Ureter (tissue), 1 donor: ENCODE measurements at places on chromosomes 11 and 22. TPM values are rescaled to one million over a fixed set of nuclear protein-coding genes. Genes with fewer than 3 reads are reported as not detected.

- no peak for DNase-seq
Observed at GRCh38 chr11:8368194-8368593, 104.5 kb upstream of the LMO1 start.

DNA sequence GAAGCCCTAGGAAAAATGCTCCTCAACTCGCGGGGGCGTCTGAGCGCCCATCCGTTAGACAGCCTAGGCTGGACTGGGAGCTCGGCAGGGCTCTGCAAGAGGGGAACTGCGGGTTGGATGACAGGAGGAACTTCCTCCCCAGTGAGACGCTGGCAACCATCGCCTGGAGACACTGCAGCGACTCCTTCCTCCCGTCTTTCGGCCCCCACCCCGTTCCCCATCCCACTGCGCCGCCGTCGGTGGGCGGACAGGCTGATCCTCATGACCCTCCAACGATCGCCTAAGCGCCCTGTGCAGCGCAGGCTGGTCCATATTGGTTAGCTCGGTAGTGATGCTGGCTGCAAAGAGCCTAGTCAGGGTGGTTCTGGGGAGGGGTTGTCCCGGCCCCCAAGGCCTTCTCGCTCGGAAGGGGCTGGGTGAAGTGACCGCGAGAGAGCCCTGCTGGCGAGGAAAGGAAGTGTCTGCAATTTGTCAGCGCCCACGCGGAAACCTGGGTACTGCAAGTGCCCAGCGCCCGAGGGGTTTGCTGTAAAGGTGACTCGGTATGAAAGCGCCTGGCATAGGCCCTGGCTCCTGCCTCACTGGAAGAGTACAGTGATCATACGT is 638 bp downstream of the NRGN start:
- no peak for DNase-seq

DNA sequence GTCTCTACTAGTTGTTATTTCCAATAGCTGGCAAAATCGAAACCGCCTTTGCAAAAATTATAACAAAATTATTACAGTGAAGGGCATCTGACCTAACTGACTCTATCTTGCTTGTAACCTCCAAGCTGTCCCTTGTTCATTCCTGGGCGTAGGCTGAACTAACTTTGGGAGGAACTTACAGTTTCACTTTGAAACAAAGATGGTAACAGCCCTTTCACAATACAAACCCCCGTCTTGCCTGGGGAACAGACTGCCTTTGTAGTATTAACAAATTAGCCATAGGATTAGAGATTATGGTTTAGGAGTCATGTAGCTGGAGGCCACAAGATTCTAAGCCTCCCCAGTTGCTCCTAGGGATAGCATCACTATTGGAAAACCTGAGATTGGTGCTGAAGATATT is 131.6 kb upstream of the HSD17B12 start:
- no peak for DNase-seq

DNA sequence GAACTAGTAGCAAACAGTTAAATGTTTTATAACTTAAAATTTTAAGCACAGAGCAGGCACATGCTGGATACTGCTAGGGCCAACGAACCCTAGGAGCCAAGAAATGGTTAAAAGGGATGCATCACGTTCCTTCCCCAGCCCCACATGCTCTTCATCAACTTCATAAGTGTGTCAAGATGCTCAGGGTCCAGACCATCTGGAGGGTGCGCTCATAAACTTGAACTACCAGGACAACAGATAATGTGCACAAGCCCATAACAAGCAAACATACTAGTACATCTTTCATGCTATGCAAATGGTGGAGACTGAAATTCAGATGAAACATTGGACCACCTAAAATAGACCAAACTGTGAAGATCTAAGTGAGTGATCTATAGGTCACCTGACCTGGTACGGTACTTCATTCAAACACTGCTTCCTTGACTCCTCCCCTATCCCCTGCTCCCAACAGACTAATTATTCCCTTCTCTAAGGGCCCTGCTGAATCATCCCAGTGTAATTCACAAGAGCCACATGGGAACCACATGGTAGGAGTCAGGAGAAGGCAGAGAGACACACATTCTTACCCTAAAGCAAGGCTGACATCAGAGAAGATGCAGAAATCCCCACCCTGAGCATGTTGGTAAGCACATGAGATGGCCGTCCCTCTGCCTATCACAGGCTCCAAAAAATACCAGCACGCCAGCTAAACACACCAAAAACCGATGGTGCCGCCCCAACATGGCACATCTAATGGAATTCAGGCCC is 83.9 kb downstream of the ETS1 start:
- no peak for DNase-seq

- no peak for DNase-seq
Observed at GRCh38 chr11:2133241-2134021, 5.8 kb downstream of the IGF2 start.

DNA sequence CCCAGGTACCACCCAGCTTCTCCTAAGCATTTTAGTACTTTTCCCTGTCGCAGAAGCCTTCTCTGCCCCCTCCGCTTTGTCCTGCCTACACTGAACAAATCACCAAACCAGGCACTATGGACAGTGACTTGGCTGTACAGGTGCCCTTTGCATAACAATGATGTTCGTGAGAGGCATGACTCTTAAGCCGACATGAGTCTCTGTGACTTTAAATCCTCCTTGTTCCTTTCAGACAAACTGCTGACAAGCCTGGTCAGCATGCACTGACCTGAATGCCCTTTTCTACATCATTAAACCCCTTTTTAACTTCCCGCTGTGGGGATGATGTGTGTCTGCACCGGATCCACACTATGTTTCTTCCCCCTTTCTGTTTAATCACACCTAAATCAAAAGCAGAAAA is 16.6 kb downstream of the CAVIN3 start:
- DNase-seq = no peak

CDHR5 gene
- not detected for total RNA-seq

- DNase-seq = peak; percentile 52
Observed at GRCh38 chr22:44085743-44086270, 61.7 kb downstream of the PARVB start.

- DNase-seq = no peak
Observed at GRCh38 chr11:875769-876301, 33.2 kb downstream of the TSPAN4 start.

- no peak for DNase-seq
Observed at GRCh38 chr11:66509131-66509561, 1.3 kb upstream of the BBS1 start.

GRCh38 chr11:128195756-128196155 is 391.6 kb downstream of the ETS1 start:
- DNase-seq = no peak

DNA sequence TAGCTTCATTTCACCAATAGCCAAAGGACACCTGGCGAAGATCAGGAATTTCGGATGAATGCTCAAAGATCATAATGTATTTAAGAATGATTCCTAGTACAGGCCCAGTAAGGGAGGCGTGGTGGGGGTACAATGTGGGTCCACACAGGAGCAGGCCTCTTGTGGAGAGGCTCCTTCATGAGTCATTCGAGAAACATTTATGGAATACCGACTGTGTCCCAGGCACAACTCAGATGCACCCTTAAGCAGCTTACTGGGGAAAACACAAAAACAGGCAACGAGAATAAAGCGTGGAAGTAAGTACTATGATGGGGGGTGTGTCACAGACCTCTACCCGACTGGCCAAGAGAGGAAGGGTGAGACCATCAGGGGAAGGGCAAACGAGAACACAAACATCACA is 44.5 kb downstream of the SMCO4 start:
- no peak for DNase-seq

DNA sequence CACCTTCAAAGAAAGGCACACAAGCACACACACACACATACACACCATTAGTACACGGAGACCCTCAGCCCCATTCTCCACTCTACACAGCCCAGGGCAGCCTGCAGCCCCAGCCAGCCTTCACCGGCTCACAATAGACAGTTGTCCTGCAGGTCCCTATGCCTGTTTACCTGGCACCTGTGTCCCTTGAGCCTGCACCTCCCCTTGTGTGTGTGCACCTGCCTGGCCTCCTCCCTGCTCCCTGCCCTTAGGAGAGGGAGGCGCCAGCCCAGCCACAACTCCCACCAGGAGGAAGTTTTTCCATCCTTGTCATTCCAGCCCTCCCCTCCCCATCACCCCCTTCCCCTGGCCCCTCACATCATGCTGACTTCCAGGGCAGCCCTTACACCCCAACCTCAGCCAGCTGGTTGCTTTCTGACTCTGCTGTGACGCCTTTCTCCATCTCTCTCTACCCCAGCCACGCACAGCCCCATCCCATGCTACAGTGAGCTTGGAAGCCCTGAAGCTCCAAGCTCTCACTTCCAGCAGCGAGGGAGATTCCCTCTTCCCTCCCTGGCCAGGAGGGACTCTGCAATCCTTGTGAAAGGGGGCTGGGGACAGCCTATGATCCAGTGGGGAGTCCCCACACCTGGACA is 4.4 kb downstream of the AHNAK start:
- DNase-seq = no peak

RFPL1 gene
- not detected for total RNA-seq

- peak; percentile 76 for DNase-seq
Observed at GRCh38 chr22:46737976-46738646, at the start of gene CERK. TSS of gene CERK (minus strand) at chr22:46738252. CDS start at chr22:46738148, 104 bp downstream.

PAMR1 gene
- 14.7 TPM for total RNA-seq

GRCh38 chr22:50437511-50438304 is 37.1 kb downstream of the SBF1 start:
- DNase-seq = no peak

GRCh38 chr22:36343070-36343719 is 44.6 kb downstream of the MYH9 start:
- no peak for DNase-seq

- DNase-seq = no peak
Observed at GRCh38 chr11:126978911-126979310, 21.7 kb downstream of the KIRREL3 start.

- no peak for DNase-seq
Observed at GRCh38 chr22:45534339-45535192, 31.9 kb downstream of the FBLN1 start.

DNA sequence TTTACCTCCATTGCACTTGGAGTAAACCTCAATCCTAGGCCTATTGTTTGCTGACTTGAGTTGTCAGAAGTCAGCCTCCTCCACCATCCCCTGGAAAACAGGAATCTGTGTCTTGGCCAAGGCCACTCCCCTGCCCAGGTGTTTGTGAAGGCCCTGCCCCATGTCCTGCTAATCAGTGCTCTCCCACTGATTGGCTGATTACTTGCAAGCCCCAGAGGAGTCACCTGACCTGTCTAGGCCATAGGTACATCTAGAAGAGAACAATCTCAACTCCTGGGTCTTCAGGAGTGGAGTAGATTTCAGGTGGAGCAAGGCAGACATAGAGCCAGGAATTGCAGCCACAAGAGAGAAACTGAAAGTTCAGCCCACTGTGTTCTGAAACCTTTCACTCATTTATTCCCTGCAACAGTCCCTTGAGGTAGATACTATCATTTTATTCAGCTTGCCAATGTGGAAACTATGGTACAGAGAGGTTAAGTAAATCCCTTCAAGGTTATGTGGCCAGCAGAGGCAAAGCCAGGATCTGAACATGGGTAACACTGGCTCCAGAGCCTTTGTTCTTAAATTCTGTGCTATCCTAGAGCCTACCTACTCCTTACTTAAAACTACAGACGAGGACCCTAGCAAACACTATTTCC is 10.4 kb downstream of the OAF start:
- no peak for DNase-seq

DNA sequence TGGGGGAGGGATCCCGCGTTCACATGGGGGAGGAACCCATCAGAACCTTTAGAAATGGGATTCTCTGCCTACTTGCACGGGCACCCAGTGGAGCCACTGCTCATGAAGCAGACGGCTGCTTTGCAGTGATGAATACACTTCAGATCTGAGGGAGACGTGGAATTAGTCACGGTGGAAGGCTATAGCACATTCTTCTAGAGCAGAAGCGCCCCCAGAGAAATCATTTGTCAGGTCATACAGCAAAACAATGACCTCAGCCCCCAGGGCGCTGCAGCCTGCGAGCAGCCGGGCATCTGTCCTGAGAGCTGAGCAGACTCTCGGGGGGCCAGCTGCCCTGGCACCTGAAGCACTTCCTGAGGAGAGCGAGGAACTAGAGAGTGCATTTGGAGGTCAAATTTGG is 12.7 kb downstream of the TP53AIP1 start:
- DNase-seq = no peak

MUS81 gene
- total RNA-seq = 61.7 TPM

- no peak for DNase-seq
Observed at GRCh38 chr11:35115688-35116030, 23.3 kb upstream of the CD44 start.

GP1BB gene
- total RNA-seq = 2.1 TPM

TMEM135 gene
- total RNA-seq = 25.5 TPM

DNA sequence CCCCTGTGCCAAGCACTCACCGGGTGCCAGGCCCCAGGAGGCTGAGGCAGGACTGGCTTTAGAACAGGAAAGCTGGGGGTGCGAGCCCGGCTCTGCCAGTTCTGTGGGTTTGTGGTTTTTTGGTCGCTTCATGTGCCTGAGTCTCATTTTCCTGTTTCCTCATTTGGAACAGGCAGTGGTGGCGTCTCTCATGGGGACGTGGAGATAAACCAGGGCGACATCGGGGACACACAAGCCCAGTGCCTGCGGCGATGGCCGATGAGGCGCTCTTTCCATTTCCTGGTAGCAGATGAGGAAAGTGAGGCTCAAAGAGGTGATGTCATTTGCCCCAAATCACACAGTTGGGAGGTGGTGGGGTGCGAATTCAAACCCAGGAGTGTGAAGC is 20.8 kb upstream of the CHKA start:
- peak; percentile 68 for DNase-seq

TSGA10IP gene
- total RNA-seq = 0.68 TPM

- no peak for DNase-seq
Observed at GRCh38 chr11:115506954-115507675, 2.9 kb upstream of the CADM1 start.

GRCh38 chr11:61007383-61007955 is 36.0 kb downstream of the CD6 start:
- no peak for DNase-seq

- no peak for DNase-seq
Observed at GRCh38 chr11:134901542-134901941, 489.5 kb upstream of the B3GAT1 start.

- DNase-seq = peak; percentile 98
Observed at GRCh38 chr11:58578635-58579191, at the start of gene ZFP91. TSS of gene ZFP91 (plus strand) at chr11:58579063. CDS start at chr11:58579282, 219 bp downstream.

- DNase-seq = no peak
Observed at GRCh38 chr11:19328586-19329311, 88.0 kb upstream of the E2F8 start.

SCARF2 gene
- 11.0 TPM for total RNA-seq

HEPN1 gene
- total RNA-seq = not detected

GRCh38 chr11:34860034-34860433 is 56.1 kb downstream of the APIP start:
- DNase-seq = no peak

DNA sequence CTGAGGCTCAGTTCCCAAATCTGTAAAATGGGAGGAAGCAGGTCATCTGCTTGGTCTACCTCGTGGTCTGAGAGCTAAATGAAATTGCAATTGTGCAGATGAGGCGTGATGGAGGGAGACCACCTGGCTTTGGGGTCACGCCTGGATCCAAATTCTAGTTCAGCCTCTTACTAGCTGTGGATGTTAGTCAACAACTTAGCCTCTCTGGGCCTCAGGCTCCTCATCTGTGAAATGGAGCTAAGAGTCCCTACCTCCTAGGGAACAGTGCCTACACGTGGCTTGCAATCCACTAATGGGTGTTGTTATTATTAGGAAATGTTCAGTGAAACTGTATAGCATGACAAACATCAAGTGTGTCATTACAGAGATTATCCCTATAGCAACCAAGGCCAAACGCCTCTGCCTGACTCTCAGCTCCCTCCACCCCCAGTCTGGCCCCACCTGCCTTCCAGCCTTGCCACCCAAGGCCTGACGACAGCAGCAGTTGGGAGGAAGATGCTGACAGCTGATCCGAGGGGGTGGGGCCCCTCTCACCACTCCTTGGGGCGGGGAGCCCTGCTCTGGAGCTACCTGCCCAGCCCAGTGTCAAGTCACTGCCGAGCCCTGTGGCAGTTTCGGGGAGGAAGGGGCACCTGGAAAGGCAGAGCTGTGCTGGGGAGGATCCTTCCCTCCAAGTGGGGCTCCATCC is 1.7 kb upstream of the RHOD start:
- peak; percentile 84 for DNase-seq
